Aorta (tissue), 5 donors: ENCODE measurements at places on chromosomes 3 and 15. TPM values are rescaled to one million over a fixed set of nuclear protein-coding genes. Genes with fewer than 3 reads are reported as not detected.
A peak's percentile ranks its signal among the peaks of the same experiment; 100 is the strongest.

DNA sequence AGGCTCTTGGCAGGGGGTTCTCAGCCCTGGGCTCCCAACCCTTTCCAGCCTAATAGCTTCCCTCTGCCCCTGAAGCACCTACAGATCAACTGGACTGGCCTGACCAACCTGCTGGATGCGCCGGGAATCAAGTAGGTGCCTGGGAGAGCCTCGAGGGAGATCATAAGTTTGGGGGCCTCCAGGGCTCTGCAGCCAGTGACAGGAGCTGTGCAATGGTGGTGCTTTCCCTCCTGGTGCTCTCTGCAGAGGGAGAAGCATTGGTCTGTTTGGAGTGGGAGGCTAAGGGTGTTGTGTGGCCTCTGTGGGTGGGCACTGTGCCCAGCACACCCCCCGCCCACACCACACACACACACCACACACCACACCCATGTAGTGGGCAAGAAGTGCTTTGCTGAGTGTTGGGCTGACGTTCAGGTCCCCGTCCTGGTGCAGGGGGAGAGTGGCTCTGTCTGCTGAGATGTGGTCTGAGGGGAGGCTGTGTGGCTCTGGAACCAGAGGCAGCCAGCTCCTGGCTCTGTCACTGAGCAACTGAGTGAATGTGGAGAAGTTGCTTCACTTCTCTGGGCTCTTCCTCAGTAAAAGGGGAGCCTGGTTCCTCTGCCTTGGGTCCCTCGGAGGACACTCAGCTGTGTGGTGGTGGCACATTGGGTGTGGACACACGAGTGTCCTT lies 26.3 kb downstream of the ESYT3 start:
- DNase-seq = no peak

- DNase-seq = no peak
These were observed 481.8 kb downstream of the MECOM start for GRCh38 chr3:169181666-169182065.

- DNase-seq = no peak
These were observed 56.1 kb downstream of the TAFA4 start for GRCh38 chr3:68876112-68876713.

DNA sequence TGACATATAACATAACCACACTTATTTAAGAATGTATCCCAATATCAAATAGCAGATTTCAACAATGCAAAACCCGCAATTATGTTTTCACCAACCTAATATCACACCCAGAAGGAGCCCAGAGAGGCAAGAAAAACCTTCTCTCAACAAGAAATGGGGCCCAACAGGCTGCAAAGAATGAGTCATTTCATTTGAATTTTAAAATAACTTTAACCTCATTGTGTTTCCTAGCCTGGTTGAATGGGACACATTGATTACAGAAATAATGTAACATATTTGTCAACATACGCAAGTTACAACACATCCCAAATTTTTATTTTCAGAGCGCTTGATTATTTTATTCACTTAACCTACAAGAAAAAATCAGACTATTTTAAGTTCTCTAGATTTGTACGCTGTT lies 365.1 kb upstream of the SLCO3A1 start:
- DNase-seq = no peak

GRCh38 chr3:105826778-105827634 lies 41.8 kb downstream of the CBLB start:
- DNase-seq = no peak

- DNase-seq = no peak
These were observed 34.1 kb upstream of the DET1 start for GRCh38 chr15:88580532-88580931.

DNA sequence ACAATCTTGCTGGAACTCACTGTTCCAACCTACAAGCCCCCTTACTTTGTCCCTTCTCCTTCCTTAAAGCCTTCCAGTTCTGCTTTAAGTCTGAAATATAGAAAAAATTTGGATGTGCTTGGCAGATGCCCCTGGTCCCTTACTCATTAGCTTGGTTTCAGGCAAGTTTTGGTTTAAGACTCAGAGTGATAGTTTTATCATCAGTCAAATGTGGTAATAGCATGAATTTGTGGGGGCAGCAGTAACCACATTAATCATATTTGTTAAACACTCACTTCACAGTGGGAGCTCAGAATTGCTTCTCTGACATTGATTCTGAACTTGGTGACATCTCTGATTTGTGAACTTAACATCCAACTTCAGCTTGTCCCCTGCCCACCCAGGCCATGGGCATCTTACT lies 58.3 kb upstream of the ALDH1A3 start:
- DNase-seq = no peak

- no peak for DNase-seq
These were observed 135.2 kb downstream of the RYR3 start for GRCh38 chr15:33445984-33446383.

- no peak for DNase-seq
These were observed 847.8 kb downstream of the SI start for GRCh38 chr3:164230385-164231094.

- no peak for DNase-seq
These were observed 28.8 kb upstream of the HDAC11 start for GRCh38 chr3:13451301-13451673.

DNA sequence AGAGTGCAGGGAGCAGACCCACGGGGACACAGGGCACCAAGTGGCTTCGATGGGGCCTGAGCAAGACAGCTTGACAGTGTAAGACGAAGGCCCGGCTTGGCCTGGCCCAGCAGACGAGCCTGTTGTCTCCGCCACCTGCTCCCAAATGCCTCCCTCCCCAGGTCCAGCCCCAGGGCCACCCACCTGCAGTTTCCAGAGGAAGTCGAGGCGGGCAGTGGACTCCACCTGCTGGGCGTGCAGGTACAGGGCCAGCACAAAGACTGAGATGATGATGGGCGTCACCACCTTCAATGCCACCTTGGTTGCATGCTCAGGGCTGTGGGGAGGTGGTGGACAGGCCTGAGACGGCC lies 94.1 kb downstream of the SEC22A start:
- DNase-seq = peak; percentile 62

- DNase-seq = no peak
These were observed 75.3 kb downstream of the RFX7 start for GRCh38 chr15:56168394-56168793.

GRCh38 chr3:69164296-69164695 lies 41.9 kb upstream of the LMOD3 start:
- DNase-seq = no peak

DNA sequence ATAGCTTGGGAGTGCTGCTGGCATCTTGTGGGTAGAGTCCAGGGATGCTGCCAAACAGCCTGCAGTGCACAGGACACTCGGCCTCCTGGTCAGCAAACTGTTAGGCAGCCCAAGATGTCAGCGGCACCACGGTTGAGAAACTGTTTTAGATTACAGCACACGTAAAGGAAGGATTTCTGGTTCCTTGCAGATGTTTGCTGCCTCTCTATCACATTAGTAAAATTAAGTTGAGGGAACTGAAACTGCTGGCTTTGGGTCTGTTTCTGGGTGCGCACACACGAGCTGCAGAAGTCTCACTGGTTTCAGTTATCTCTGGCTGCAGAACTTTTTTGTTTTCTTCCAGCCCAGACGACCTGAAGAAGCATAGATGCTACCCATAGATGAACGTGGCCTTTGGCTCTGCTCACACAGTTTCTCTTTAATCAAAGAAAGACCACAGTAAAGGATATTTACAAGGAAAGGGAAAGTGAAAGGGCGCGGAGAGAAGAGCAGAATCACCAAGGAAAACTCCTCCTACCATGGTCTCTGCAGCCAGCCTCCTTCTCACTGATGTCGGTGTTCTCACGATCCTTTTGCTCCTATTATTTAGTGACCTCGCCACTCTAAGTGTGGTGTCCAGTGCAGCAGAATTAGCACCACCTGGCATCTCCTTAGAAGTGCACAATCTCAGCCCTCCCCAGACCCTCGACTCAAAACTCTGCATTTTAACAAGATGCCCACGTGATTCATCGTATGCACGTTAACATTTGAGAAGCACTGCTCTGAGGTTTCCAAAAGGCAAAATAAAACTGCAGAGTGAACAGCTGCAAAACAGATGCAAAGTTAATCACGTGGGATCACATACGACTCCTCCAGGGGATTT lies 50.6 kb upstream of the AKAP13 start:
- DNase-seq = no peak

DNA sequence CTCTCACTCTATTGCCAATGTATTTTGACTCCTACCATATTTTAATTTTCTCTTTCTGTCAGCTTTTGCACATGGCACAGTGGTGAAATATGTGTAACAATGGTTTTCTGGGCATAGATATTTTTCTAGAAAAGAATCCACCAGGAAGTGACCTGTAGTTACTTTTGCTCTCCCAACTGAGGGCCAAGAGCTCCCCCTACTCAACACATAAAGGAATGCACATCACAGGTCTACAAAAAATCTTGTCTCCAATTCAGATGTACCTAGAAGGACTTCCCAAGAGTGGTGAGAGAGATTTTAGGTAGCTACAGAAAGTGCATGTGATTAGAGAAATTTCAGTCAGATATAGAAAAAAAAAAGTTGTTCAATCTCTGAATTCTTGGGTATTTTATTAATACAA lies 15.6 kb downstream of the CPA3 start:
- no peak for DNase-seq

DNA sequence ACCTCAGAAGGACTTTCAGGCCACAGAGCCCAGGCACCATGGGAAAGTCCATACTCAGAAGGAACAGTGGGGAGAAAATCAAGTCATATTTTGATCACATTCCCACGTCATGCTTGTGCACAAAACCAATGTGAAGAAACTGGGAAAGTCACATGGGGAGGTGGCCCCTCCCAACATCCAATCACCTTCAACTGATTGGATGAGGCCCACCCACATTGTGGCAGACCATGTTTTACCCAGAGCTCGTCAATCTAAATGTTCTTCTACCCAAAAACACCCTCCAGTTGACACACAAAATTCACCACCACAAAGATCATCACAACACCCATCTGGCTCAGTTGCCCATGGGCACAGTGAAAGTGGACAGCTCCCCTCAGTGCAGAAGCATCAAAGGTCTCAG lies 248.2 kb upstream of the IGF1R start:
- DNase-seq = no peak

DNA sequence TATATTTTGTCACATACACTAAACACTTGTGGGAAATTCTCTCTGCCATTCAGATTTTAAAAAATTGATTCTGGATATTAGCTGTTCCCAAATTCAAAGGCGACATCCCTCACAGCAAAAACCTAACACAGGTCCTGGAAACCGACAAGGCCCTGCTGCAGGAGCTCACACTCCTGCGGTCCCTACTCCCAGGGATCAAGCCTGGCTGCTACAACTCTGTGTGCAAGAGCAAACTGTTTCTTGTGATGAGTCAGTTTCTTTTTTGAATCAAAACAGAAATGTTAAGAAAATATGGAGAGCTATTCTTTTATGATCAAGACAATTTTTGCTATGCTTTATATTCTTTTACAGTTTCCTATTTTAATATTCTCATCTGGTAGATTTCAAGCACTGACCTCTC lies 51.0 kb upstream of the TJP1 start:
- no peak for DNase-seq

- no peak for DNase-seq
These were observed 76.4 kb upstream of the ROBO1 start for GRCh38 chr3:79844176-79844575.

DNA sequence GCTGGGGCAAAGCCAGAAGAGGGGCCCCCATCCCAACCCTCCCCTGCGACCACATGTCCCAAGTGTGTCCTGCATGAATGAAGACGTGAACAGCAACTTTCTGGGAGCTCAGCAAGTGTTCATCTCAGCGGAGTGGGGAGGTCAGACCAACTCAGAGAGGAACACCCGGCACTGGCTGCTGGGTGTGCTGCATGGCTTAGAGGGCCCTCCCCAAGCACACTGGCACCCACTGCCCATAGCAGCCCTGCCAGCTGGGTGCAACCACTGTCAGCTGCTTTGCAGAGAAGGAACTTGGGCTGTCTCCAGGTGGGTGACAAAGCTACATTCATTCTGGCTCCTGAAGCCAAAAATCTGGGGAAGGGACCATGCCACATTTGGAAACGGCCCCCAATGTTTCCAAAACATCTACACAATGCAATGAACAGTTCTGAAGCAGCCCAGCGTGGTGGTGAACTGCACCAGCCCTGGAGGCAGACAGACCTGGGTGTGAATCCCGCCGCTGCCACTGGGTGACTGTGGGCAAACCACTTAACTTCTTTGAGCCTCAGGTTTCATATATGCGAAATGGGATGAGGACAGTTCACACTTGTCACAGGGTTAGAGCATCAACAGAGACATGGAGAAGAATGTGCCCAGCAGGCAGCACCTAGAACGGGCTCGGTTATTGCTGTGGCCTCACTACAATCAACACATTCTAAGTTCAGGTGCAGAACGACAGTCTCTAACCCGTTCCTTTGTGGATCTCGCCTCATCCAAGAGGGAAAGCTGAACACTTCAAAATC lies 145.4 kb downstream of the NUP210 start:
- peak; percentile 51 for DNase-seq

GRCh38 chr15:62847900-62848489 lies 194.6 kb upstream of the TPM1 start:
- peak; percentile 89 for DNase-seq

DNA sequence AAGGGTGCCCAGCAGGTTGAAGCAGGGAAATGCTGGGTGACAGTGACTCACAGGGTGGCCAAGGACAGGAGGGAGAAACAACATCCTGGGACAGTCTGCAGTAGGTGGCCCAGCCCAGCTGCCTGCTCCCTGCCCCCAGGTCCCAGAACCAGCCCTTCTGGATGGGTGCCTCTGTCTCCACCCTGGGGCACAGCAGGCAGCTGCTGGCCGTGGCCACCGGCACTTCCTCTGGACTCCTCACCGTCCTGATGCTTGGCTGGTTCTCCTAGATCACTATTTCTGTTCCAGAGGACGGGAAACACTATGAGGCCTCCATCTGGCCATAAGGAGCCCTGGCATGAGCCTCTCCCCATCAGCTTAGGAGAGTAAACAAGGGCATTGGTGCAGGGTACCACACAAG lies 258.9 kb downstream of the XXYLT1 start:
- no peak for DNase-seq

- no peak for DNase-seq
These were observed 24.6 kb upstream of the CORO2B start for GRCh38 chr15:68553994-68554720.

DNA sequence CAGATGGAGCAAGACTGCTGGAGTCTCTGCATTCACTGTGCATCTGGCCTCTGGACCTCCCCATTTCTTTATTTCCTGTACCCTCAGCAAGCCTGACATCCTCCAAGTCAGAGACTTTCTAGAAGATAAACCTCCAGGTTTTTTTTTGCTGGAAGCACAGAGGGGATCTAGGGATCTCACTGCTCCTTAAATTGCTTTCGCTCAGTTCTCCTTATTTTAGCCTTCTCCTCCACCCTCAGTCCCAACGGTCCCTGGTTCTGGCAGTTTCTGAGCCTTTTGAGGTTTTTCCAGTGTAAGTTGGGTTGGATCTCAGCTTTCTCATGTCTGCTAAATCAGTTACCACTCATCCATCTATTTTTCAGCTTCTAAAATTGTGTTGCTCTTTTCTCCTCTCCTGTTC lies 22.7 kb upstream of the CHD2 start:
- DNase-seq = no peak

Gene SNX33
- 59.5 TPM for total RNA-seq

Gene RNF168
- total RNA-seq = 34.9 TPM

Gene COLQ
- 18.7 TPM for total RNA-seq

Gene GOLGA6D
- 0.12 TPM for total RNA-seq

Gene SI
- total RNA-seq = not detected

Gene TMEM207
- total RNA-seq = not detected

Gene DNAH12
- total RNA-seq = 0.10 TPM

Gene SLITRK3
- total RNA-seq = 0.24 TPM

Gene DCUN1D1
- 36.7 TPM for total RNA-seq

Gene CSPG5
- total RNA-seq = 0.81 TPM

Gene DISP2
- 0.60 TPM for total RNA-seq
